Renal cortex interstitium (tissue), 15 donors: ENCODE measurements at places on chromosomes 7 and 10. TPM values are rescaled to one million over a fixed set of nuclear protein-coding genes. Genes with fewer than 3 reads are reported as not detected.

- DNase-seq, result no peak
Measured at GRCh38 chr7:29275018-29275318, 80.4 kb downstream of the CHN2 start.

Gene HECTD2
- polyA plus RNA-seq, result 22.7 TPM

DNA sequence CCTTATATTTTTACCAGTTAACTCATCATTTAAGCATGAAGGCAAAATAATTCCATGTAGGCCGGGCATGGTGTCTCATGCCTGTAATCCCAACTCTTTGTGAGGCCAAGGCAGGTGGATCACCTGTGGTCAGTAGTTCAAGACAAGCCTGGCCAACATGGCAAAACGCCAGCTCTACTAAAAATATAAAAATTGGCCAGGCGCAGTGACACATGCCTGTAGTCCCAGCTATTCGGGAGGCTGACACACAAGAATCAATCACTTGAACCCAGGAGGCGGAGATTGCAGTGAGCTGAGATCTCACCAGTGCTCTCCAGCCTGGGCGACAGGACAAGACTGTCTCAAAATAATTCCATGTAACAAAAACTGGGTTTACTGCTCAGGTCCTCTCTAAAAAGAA, 18.3 kb downstream of the HNRNPA2B1 start:
- DNase-seq, result no peak

DNA sequence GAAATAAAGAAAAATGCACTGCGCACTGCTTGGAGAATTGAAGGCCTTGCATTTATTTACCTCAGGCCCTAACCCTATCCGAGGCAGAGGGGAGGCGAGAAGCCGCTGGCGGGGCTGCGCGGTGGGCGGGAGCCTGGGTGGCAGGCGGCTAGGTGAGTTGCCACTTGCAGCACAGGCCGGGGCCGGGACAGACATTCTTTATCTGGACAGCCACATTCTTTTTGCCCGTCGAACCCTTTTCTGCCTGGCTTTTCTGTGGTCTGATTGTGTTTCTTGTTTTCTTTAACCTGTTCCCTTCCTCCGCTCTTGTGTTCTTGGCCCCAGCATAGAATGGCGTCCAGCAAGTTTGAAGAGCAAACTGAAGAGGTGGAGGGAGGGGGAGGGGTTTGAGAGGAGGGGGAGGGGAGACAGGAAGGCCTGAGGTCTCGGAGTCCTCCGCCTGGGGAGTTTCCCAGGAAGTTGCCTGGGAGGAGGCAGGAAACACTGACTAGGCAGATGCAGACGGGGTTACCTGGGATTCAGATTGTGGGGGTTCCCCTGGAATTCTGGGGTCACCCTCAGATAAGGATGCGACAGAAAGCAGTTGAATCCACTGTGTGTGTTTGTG, 5.1 kb downstream of the SHH start:
- DNase-seq, result no peak

Gene JAKMIP3
- polyA plus RNA-seq, result 0.26 TPM

GRCh38 chr10:63106111-63106755, 26.9 kb upstream of the NRBF2 start:
- DNase-seq, result no peak

DNA sequence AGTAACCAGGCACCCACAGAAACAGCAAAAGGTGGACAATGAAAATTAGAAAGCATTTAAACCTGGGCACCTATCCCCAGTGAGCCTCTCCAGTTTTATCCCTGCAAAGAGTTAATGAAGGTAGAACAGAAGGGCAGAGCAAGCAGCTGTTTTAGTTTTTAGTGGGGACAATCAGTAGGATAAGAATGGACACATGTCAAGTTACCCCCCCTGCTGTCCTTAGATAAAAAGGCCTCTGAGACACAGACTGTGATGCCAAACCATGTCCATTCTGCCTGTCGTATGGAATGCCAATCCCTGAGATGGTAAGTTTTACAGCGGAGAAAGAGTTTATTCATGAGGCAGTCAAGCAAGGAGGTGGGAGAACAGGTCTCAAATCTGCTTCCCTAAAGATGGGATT, 162.6 kb upstream of the AGR3 start:
- DNase-seq, result no peak

GRCh38 chr10:31757831-31758230, 170.8 kb downstream of the ARHGAP12 start:
- DNase-seq, result no peak

Gene MEOX2
- polyA plus RNA-seq, result 2.7 TPM

- no peak for DNase-seq
Measured at GRCh38 chr10:11763501-11763861, 21.3 kb downstream of the ECHDC3 start.

DNA sequence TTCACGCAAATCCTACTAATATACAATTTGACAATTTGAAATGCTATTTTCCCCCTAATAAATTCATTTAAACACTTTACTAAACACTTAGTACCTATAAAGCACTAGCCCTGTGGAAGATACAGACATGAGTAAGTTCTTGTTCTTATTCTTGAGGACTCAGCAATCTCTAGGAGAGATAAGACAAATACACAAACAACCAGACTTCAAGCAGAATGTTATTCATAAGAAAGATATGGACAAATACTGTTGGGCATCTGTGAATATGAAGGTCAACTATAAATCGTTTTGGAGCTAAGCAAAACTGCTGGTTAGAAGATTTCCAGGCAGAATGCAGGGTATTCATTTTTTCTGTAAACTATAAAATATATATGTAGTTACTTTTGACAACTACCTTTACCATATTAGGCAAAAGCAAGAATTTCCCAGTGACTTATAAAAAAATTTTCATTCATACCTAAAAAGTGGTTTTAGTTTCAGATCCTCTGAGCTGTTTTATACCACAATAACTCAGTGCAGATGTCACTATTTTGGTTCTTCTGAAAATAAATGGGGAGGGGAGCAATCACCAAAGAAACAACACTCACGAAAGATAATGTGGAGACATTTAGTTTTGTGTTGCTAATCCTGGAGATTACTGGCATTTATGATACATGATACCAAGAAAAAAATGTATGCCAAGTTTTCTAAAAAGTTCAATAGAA, 3.8 kb downstream of the VPS41 start:
- DNase-seq, result no peak

GRCh38 chr10:118481871-118482270, 113.6 kb downstream of the PRLHR start:
- no peak for DNase-seq

Gene CDC14C
- polyA plus RNA-seq, result 0.11 TPM

Gene RAMP3
- 9.5 TPM for polyA plus RNA-seq

Gene PROSER2
- polyA plus RNA-seq, result 3.8 TPM

DNA sequence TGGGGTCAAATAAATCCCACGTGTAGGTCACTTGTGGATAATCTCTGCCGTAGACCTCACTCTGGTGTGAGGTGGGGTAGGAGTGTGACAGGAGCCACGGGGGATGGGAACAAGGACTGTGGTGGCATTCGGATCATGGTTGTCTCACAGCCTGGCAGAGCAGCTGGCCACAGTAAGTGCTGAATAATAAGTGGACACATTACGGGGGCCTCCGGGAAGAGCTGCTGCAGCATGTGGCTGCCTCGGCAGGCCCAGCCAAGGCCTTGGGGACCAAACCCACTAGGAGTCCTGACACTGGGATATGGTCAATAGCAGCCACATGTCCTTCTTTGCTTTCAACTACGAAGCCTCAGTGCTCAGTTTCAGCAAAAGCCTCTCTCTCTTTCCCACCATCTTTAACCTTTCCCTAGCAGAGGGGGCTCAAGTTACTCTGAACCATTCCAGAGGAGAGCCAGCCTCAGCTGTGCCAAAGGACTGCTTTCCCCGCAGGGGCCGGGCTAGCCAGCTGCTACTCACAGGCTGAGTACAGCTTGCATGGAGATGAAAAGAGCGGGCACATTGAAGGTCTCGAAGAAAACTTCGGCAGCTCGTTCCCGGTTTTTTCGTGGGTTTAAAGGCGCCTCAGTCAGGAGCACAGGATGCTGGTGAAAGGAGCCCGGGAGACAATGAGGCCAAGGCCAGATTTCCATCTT, 17.3 kb downstream of the ACTR1A start:
- no peak for DNase-seq

GRCh38 chr7:151125846-151126481, 39.7 kb downstream of the AGAP3 start:
- no peak for DNase-seq

DNA sequence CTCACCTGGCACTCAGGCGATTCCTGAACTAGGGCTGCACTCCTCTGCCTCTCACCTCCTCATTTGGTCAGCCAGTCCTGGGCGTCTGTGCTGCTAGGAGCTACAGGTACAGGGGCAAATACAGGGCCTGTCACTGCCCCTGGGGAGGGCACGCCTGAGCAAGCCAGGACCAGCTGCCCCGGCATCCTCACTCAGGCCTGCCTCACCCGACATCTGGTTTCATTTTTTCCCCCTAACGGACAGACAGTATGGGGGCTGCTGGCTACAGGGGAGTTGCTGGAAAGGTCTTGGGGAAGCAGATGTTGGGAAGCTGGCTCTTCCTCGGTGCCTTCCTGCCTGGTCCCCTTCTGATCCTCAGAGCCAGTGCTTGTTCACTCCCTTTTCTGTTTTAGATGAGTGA, 77.3 kb upstream of the PPIF start:
- DNase-seq, result no peak

Gene CUBN
- 200 TPM for polyA plus RNA-seq

Gene FLNC
- 17.8 TPM for polyA plus RNA-seq

Gene CYP3A5
- polyA plus RNA-seq, result 2.1 TPM

DNA sequence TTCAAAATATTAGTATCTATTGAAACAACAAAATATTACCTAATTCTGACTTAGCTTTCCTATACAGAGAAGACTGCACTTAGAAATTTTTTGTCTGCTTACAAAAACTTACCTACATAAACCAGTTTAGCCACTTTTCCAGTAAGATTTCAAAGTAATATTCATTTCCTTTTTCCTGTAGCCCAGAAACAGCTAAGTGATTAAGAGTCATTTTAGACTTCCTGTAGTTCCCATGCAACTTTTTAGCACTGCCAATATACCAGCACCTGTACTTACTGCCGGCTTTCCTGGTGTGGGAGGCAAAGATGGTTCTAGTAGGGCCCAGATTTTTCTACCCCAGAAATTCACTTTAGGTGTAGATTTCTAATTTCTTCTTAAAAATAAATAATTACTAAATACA, 21.8 kb downstream of the NT5C2 start:
- no peak for DNase-seq

DNA sequence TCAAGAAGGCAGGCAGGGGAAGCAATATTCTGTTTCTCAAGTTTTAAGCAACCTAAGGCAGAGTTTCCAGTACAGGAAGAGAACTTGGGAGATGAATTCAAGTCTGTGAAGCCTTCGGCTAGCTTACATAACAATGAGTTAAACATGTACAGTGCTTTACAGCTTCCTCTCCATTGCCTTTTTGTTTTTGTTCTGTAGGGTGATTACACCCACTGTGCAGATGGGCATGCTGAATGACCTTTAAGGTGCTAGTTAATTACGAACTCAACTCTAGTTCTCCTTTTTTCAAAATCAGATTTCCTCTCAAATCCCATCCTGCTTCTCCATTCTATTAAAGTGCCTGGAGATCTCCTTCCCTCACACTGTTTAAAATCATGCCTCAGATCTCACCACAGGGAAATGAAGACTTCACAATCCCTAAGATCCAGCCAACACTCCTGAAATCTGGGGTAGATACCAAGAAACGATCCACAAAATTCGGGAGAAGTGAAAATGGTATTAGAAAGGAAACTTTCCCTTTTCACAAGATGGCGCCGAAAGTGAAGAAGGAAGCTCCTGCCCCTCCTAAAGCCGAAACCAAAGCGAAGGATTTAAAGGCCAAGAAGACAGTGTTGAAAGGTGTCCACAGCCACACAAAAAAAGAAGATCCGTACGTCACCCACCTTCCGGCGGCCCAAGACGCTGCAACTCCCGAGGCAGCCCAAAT, 16.8 kb upstream of the MSMB start:
- no peak for DNase-seq

Gene C10orf53
- not detected for polyA plus RNA-seq

DNA sequence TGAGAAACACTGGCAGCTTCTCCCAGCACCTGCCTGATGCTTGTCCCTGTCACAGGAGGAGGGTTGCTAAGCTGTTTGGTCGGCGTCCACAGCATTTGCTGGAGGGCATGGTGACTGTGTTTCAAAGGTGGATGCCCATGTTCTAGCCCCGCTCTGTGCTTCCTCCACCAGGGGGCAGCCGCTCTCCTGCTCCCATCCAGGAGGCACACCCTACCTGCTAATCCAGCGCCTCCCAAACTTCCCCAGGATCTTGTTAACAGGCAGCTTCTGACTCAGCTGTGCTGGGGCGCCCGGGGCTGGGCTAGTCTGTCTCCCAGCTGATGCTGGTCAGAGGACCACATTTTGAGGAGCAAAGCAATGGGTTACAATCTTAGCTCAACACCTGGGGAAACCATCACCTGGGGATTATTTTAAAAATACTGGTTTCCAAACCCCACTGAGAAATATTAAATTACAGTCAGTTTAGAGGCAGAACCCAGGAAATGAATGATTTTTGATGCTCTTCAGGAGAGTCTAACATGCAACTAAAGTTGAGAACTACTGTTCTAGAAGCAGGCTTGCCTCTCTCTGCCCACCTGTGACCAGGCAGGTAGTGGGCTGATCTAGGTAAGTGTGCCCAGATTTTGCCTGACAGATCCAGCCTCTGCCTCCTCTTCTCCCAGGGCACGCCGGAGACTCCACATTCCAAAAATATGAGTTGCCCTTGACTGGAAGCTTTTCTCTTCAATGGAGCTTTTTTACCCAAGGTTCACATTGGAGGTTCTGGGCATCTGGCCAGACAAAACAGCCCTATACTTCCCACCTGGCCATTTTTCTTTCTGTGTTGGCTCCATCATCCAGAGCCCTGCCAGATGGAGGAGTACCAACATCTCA, 92.7 kb upstream of the GPR26 start:
- no peak for DNase-seq

- DNase-seq, result no peak
Measured at GRCh38 chr7:128065872-128066271, 34.6 kb upstream of the LRRC4 start.

GRCh38 chr7:120400806-120401455, 128.0 kb downstream of the KCND2 start:
- DNase-seq, result no peak

Gene UCMA
- polyA plus RNA-seq, result not detected

GRCh38 chr7:35691827-35692307, 3.1 kb downstream of the HERPUD2 start:
- no peak for DNase-seq

DNA sequence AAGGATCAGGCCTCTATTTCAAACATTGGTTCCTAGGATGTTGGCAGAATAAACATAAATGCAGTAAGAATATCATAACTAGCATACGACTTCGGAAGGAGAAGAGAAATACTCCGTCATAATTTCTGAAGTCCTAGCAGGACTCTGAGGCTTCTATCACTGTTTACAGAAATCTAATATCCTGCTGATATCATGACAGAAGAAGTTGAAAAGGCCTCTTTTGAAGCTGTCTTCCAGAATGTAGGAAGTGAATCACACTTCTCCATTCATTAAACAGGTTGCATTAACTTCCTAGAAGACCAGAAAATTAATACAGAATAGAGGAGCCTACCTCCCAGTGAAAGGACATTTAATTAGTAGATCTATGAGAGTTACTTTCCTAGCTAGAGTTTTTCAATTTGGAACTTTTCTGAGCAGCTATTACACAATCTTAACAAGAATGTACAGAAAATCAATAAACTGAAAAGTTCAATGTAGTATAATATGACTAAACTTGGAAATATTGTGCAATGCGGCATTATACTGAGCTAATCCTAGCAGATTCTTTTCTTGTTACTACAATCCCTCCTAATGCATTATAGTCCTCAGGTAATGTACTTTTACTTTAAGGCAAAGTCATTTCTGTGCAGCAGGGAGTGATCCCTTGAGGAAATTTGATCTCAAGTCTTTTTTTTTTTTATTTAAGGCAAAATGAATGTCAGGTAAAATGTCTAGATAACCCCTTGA, 622.6 kb upstream of the CELF2 start:
- DNase-seq, result no peak

Gene ACBD7
- 8.4 TPM for polyA plus RNA-seq

Gene PAXIP1
- polyA plus RNA-seq, result 20.6 TPM
